ENCODE measurements at places on chromosomes 12 and 14.

- H3K27ac ChIP-seq: no peak overlapping the region
- no peak overlapping the region for H3K4me3 ChIP-seq
- H3K4me1 ChIP-seq: peaks cover 4% of the 10 kb centered on the region
- no peaks in the 10 kb centered on the region for H3K36me3 ChIP-seq
These were observed 247.0 kb downstream of the PHLDA1 start for GRCh38 chr12:75784591-75784990.

DNA sequence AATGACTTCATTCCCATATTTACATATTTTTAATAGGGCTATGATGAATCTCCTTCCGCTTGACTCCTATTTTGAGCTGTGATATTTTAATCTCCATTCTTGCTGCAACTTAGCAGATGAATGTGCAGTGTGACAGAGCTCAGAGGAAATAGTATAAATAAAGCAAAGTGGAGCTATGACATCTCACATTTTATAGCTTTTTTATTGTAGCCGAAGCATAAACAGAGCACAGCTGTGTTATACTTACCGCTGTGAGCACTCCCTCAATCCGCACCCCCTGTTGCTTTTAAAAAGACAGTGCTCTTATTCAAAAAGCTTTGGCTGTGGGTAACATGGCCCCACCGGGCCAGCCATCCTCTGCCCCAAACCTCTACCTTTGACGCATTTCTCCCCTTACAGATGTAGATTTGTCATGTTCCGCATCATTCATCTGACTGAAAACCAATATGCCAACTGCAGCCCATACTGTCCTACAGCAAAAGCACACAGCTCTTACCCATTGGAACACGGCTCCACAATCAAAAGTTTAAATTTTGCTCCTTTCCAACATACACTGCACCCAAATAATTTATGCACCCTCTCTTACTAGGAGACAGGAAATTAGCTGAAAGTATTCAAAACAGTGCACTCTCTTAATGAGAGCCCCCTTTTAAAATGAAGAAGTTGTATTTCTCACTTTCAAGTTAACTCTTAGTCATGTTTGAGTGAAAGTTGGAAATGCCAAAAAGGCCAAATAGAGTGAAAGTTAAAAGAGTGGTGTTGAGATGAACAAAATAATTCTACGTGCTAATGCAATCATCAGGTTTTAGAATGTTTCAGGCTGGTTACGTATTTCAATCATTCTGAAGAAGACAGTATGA lies 429.3 kb upstream of the SOX5 start:
- peak overlapping the region; percentile 11 for H3K27ac ChIP-seq
- no peaks in the 10 kb centered on the region for H3K27me3 ChIP-seq
- H3K36me3 ChIP-seq: no peaks in the 10 kb centered on the region
- peak overlapping the region; percentile 14 for H3K4me3 ChIP-seq
- peak; percentile 41 for DNase-seq
- H3K4me1 ChIP-seq: peaks cover 40% of the 10 kb centered on the region

GRCh38 chr14:24093207-24093900 lies 757 bp upstream of the PCK2 start:
- no peaks in the 10 kb centered on the region for H3K36me3 ChIP-seq
- DNase-seq: no peak
- H3K27ac ChIP-seq: peak overlapping the region; percentile 99
- peaks cover 18% of the 10 kb centered on the region for H3K4me1 ChIP-seq
- peak overlapping the region; percentile 47 for H3K4me3 ChIP-seq

DNA sequence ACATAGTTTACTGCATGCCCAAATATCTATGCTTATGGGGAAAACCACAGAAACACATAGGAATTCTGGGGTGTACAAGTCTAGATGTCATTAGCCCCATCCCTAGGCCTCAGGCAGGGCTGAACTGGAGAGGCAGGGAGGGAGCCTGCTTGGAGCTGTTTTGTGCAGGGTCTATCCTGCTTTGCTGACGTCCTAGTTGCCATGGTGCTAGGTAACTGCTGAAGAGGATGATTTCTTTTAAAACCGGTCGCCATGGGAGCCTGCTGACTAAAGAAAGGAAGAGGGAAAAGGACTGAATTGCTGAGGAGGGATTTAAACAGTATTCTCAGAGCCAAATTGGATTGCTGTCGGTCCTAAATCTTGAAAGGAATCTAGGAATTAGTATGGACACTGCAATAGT lies 10.7 kb downstream of the GPR19 start:
- peak overlapping the region; percentile 85 for H3K27ac ChIP-seq
- peaks cover 14% of the 10 kb centered on the region for H3K4me1 ChIP-seq
- no peaks in the 10 kb centered on the region for H3K27me3 ChIP-seq
- no peaks in the 10 kb centered on the region for H3K36me3 ChIP-seq
- no peak overlapping the region for H3K4me3 ChIP-seq
- DNase-seq: peak; percentile 89

- H3K4me3 ChIP-seq: peak overlapping the region; percentile 70
- H3K36me3 ChIP-seq: no peaks in the 10 kb centered on the region
- peaks cover 14% of the 10 kb centered on the region for H3K4me1 ChIP-seq
- H3K27me3 ChIP-seq: no peaks in the 10 kb centered on the region
These were observed 874 bp downstream of the CDC42BPB start for GRCh38 chr14:103056322-103057027.

Measured in GM23338 (cell line).